ENCODE measurements at places on chromosomes 5 and 9.

- DNase-seq, result no peak
These were observed 117.9 kb upstream of the KCNN2 start for GRCh38 chr5:114243972-114244317.

GRCh38 chr5:8842971-8843551 lies 702.8 kb downstream of the SEMA5A start:
- no peak for DNase-seq

DNA sequence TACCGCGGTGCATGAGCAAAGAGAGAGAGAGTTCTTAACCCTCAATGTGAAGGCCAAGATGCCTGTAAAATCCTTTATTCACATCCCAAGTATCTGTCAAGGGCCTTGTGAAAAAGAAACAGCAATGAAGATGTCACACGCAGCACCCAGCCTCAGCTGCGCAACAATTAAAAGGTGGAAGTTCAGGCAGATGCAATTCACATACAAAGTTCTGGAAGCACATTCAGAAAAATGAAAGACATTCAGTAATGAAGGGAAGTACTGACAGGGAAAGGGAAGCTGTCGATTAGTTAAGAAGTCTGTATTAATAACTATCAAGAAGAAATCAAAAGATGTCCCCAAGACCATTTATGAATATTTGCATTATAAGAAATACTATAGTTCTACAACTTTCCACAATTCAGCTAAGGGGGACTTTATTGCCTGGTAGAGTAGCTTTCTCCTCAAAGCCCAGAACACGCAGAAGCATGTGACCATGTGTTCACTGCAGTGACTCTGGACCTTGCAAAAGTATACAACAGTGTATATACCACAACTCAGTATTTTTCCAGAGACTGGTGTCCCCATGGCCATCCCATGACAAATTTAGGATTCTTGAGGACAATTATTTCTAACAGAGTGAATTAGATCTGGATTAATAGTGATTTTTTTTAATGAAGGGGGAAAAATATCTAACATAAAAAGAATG lies 137.5 kb downstream of the CDK5RAP2 start:
- no peak for DNase-seq

DNA sequence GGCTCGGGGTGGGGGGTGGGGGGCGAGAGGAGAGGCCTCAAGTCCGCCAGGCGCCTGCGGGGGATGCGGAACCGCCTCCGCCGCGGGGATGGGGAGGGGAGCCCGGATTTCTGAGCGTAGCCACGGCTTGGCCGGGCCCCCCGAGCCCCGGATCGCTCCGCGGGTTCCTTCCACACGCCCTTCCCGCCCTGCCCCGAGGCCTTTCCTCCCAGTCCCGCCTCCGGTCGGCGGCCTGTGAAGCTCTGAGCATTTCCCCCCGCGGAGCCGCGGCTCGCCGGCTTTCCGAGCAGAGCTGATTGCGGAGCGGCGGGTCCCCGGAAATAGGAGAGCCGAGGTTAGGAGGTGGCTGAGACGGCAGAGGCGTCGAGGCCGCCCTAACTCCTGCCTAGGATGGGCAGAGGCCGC lies 6.1 kb downstream of the IRX4 start:
- no peak for DNase-seq

- no peak for DNase-seq
These were observed 10.8 kb upstream of the C1QTNF3 start for GRCh38 chr5:34053571-34054399.

DNA sequence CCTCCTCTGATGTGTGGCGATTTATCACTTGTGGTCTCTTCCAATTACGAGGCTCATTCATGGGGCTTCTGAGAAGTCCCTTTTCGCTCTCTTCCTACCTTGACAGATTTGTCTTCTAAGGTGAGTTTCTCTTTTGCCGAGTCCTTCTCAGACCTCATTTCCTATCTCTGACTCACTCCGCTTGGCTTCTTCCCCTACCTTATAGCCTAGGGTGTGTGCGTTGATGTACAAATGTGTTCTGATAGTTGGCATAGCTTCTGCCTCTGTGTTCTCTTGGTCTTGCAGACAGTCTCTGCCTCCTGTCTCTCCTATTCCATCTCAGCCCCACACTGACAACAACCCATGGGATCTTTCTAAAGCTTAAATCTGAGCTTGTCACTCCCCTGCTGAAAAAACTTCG lies 56.9 kb upstream of the SHB start:
- DNase-seq, result no peak

DNA sequence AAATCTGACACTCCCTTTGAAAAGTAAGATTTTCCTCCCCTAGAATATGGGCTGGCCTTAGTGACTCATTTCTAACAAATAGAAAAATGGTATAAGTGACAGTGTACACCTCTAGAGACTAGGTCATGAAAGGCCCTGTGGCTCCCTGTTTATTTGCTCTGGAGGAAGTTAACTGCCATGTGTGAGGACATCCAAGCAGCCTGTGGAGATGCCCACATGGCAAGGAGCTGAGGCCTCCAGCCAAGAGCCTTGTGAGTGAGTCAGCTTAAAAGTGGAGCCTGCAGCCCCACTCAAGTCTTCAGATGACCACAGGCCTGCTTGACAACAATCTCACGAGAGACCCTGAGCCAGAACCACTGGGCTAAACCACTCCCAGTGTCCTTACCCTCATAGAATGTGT lies 128.1 kb upstream of the LHFPL2 start:
- no peak for DNase-seq

GRCh38 chr9:129962451-129962864 lies 80.5 kb downstream of the FNBP1 start:
- no peak for DNase-seq

DNA sequence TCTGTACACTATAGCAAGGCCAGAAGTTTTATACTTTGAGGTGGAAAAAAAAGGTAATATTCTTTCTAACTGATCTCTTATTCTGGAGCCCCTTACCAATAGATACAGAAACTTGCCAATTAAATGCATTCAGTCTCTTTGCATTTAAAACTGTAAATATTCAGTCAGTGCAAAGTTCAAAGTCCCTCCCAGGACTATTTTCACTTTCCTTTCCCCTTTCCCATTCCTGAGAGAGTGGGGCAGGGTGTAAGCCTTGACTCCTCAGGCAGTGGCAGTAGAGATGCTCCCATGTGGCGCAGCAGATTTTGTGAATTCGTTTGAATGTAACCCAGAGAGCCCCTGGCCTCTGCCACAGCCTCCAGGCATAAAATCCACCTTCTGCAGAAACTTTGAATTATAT lies 29.9 kb downstream of the CETN3 start:
- DNase-seq, result no peak

- no peak for DNase-seq
These were observed 66.0 kb upstream of the SMIM15 start for GRCh38 chr5:61228229-61228628.

- DNase-seq, result no peak
These were observed 45.7 kb downstream of the SH3GL2 start for GRCh38 chr9:17624571-17624970.
